ENCODE measurements at places on chromosomes 1 and 21.

GRCh38 chr1:59906931-59907330, 19.6 kb downstream of the CYP2J2 start:
- DNase-seq = no peak

- no peak for DNase-seq
Observed at GRCh38 chr1:159946242-159947187, 1.1 kb upstream of the IGSF9 start.

- DNase-seq = no peak
Observed at GRCh38 chr1:84930329-84930728, 37.3 kb upstream of the LPAR3 start.

GRCh38 chr1:215650446-215651149, 83.5 kb downstream of the KCTD3 start:
- DNase-seq = no peak

- no peak for DNase-seq
Observed at GRCh38 chr1:208227366-208227765, 16.8 kb downstream of the PLXNA2 start.

GRCh38 chr1:208008534-208008933, 97.6 kb upstream of the CD34 start:
- DNase-seq = no peak
